ENCODE measurements at places on chromosomes 3 and 15.

DNA sequence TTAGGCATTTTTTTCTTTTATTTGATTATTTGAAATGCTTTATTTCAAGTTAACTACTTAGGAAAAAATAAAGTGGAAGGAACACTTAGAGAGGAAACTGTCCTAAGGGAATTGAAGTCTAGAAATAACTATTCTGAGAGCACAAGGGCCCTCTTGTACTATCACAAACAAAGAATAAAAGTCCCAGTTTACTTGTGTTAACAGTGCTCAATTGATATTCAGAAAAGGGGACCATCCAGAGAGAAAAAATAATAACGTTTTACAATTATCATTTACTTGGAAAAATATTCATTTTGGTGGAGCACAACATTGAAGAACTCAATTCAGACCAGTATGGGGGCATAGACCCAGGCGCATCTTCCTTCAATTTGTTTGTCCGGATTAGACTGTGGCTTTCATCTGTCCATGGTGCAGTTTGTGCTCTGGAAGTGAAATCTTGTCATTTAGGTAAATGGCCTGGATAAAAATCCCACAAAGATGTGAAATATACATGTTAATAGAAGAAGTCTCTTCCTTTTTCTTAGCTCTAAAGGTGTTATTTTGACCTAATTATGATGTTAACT is 54.5 kb upstream of the SAMMSON start:
- DNase-seq, result no peak

DNA sequence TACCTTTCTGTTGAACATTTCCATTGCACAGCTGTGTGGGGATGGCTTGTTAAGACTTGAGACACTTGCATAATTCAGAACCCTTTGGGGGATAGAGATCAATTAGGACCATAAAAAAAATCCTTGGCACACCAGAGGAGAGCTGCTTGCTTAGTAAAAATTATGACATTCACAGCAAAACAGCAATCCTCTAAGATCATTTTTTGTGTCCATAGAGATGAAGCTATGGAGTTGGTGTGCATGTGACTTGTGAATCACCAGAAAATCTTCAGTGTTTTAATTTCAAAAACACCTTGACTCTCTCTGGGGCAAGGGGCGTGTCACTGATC is 7.7 kb downstream of the COL8A1 start:
- no peak for DNase-seq

GRCh38 chr15:67116742-67117141 is 51.3 kb downstream of the SMAD3 start:
- no peak for DNase-seq

- DNase-seq, result no peak
Measured at GRCh38 chr15:70072479-70072878, 25.2 kb downstream of the TLE3 start.

- no peak for DNase-seq
Measured at GRCh38 chr3:88678747-88679146, 428.7 kb upstream of the EPHA3 start.

- DNase-seq, result no peak
Measured at GRCh38 chr3:115169808-115170207, 22.7 kb upstream of the ZBTB20 start.

- DNase-seq, result no peak
Measured at GRCh38 chr3:70603103-70603502, 290.7 kb upstream of the MDFIC2 start.

- no peak for DNase-seq
Measured at GRCh38 chr3:98567666-98568270, 25.6 kb downstream of the CPOX start.

- no peak for DNase-seq
Measured at GRCh38 chr15:68704496-68705021, 116.1 kb downstream of the ANP32A start.

DNA sequence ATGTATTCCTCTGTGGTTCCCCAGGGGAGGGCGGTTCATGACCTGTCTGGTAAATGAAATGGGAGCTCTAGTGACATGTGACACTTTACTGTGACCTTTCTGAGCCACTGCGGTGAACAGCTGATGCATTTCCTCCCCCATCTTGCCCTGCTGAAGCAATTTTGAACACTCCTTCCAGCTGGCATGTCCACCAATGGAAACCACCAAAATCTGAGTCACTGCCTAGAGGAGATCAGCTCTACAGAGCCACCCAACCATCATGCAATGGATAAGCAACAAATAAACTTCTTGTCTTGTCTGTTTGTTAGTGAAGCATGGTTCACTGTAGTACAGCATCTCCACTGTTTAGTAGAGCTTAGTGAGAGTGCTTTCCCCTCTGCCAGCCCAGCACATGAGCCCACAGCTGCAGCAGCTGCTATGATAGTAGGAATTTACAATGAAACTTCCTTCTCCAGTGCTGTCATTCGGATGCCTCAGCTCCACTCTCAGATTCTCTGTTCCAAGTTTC is 479.4 kb downstream of the NTRK3 start:
- no peak for DNase-seq

GRCh38 chr3:152176998-152177397 is 91.7 kb upstream of the MBNL1 start:
- no peak for DNase-seq

- no peak for DNase-seq
Measured at GRCh38 chr3:30113906-30114305, 492.5 kb upstream of the TGFBR2 start.

DNA sequence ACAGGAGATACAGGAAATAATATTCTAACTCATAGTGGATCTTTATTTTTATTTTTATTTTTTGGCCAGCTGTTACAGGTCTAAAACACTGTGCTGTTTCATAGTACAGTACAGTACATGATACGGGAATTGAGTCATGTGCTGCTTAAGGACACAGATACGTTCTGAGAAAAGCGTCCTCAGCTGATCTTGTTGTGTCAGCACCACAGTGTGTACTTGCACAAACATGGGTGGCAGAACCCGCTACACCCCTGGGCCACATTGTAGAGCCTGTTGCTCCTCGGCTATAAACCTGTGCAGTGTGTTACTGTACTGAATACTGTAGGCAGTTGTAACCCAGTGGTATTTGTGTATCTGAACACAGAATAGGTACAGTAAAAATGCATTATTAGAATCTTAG is 183.4 kb downstream of the OR4M2 start:
- DNase-seq, result no peak

DNA sequence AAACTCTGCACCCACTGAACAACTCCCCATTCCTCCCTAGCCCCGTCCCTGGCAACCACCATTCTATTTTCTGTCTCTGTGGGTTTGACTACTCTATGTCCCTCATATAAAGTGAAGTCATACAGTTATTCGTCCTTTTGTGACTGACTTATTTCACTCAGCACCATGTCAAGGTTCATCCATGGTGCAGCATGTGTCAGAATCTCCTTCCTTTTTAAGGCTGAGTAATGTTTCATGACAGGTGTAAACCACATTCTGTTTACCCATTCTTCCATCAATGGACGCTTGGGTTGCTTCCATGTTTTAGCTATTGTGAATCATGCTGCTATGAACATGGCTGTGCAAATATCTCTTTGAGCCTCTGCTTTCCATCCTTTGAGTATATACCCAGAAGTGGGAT is 192.3 kb upstream of the NSMCE3 start:
- no peak for DNase-seq

DNA sequence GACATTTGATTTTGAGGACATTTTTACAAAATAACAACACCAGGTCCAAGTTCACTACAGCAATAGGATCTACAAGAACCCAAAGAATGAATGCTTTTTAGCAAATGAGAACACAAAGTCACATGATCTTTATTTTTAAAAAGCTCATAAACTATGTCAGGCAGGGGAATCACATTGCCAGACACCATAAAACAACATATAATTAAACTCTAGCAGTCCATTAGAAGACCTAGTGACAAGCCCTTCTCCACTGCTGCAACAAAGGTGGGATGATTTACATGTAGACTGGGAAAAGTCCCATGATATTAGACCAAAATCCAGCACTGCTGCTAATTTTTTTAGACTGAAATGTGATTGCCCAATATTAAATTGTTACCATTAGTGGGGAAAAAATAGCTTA is 92.6 kb downstream of the FHIT start:
- no peak for DNase-seq

GRCh38 chr3:134486577-134487041 is 752 bp downstream of the CEP63 start:
- DNase-seq, result peak; percentile 8

DNA sequence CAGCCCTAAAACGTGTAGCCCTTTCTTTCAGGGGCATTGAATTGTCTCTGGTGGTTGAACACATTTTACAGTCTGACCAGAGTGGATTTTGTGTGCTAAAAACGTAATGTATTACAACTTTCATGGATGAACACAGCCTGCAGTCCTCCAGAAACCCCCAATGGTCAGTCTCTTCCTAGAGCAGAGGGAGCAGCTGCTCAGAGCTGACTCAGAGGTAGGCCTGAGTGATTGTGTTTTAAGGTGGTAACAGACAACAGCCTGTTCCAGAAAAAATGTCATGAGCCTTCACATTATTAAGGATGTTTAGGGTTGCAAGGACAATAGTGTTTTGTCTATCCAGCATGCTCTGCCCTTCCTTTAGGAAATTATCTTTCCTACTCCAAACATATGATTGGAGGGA is 34.5 kb upstream of the CTNNB1 start:
- DNase-seq, result no peak

GRCh38 chr15:70258369-70259027 is 160.8 kb upstream of the TLE3 start:
- DNase-seq, result peak; percentile 69

- no peak for DNase-seq
Measured at GRCh38 chr3:148150141-148150540, 547.6 kb upstream of the AGTR1 start.

DNA sequence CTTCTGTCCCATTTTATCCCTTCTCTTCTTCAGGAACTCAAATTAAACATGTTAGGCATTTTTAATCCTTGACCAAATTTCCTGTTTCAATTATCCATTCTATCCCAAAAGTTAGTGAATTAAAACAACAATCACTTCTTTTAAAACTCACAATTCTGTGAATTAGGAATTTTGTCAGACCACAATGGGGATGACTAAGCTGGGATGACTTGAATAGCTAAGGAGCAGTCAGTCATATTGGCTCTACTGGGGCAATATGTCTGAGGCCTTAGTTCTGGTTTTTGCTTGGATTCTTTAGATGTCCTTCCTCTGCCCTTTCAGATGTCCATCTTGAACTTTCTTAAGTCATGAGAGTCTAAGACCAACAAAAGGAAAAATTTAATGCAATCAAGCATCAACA is 178.2 kb upstream of the TGFBR2 start:
- DNase-seq, result no peak

- no peak for DNase-seq
Measured at GRCh38 chr15:60480888-60481287, 1.9 kb upstream of the ICE2 start.

- DNase-seq, result no peak
Measured at GRCh38 chr3:98750276-98750919, 12.7 kb upstream of the ST3GAL6 start.

DNA sequence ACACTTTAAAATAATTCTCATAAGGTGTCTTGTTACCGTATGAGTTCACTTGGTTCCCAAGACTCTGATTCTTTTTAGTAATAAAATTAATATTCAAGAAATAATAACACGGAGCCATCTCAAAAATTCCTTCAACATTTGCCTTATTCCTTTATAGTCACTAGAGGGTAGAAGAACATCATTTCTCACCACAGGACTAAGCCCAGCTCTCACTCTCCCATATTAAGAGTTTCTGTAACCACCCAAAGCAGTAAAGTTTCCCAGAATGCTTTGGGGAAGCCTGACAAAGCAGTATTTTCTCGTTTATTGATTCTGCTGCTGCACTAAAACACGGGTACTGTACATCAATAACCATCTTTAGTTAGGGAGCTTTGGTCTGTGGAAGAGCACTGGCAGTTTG is 114.9 kb downstream of the MCTP2 start:
- DNase-seq, result no peak

DNA sequence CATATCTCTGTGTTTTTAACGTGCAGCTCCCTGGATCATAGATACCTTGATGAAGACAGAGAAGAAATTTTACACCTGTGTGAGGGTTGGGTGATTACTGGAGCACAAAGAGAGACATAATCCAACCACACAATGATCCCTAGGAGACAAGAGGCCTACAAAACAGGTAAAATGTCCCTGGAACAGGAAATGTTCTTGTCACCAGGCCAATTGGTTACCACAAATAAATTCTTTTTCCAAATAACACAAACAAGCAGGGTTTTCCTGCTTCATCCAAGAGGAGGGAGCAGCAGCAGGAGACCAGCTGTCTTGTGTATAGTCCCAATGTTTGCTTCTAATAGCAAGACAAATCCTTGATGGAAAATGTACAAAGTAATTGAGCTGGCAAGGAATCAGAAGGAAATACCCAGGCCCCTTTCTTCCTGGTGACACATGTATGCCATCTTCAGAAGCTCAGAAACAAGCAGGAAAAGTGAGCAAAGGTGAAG is 1.4 kb downstream of the MGLL start:
- DNase-seq, result no peak

GRCh38 chr15:101332061-101332467 is 37.0 kb upstream of the SNRPA1 start:
- no peak for DNase-seq

DNA sequence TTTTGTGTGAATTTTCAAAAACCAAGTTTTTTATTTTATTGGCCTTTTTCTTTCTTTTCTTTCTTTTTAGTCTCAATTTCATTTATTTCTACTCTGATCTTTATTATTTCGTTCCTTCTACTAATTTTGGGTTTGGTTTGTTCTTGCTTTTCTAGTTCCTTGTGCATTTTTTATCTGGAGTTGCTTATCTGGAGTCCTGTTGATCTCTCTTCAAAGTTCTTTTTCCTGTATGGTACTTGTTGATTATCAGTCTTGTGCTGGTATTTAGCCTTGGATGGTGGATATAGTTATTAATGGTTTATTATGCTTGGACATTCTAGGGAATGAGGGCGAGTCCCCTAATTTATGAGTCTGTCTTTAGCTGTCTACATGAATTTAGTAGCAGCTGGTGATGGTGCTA is 64.7 kb downstream of the LARS2 start:
- no peak for DNase-seq

GRCh38 chr3:9033867-9034266 is 70.6 kb upstream of the RAD18 start:
- no peak for DNase-seq

- no peak for DNase-seq
Measured at GRCh38 chr3:3772920-3773319, 26.3 kb upstream of the LRRN1 start.

DNA sequence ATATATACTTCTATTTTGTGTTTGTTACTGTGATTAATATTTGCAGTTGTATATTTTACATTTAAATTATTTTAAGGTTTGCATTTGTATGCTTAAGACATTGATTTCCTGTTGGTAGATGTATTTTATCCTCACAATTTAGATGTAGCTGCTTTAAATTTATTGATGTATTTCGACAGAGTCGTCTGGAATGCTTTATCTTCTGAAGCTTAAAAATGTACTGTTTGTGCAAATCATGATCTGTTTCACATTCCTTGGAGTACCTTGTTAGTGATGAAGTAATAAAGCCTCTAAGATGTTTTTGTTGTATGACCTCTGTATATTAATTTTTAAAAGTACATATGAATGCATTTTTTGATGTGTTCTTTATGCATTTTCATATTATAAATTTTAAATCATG is 1.9 kb downstream of the CHD2 start:
- no peak for DNase-seq

Measured in activated CD4-positive, alpha-beta T cell treated with anti-CD3 and anti-CD28 coated beads, Interleukin-2, amount 50 U/mL, for 4 hours (primary cell).